Adrenal gland (tissue), 19 donors: ENCODE measurements at places on chromosomes 7 and 10. TPM values are rescaled to one million over a fixed set of nuclear protein-coding genes. Genes with fewer than 3 reads are reported as not detected.

DNA sequence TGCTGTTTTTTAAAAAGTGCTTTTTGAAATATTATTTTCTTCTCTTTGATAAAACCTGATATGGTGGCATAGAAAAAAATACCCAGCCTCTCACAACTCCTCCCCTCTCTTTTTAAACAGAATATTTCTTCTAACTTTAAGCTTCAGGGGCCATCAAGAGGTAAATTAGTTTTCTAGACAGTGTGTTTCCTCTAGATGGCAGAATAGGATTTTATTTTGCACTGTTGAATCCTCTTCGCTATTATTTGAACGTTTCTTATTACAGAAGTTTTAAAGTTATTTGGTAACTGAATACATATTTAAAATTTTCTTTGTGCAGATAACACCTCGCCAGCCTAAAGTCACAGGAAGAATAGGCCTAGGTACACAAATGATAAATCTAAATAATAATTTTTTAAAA is 30.3 kb downstream of the ARL5B start:
- DNase-seq, result no peak
- no peaks in the 10 kb centered on the region for H3K4me1 ChIP-seq
- H3K27me3 ChIP-seq, result no peaks in the 10 kb centered on the region
- H3K36me3 ChIP-seq, result no peaks in the 10 kb centered on the region

- H3K36me3 ChIP-seq, result no peaks in the 10 kb centered on the region
- no peaks in the 10 kb centered on the region for H3K4me1 ChIP-seq
- DNase-seq, result no peak
- no peaks in the 10 kb centered on the region for H3K27me3 ChIP-seq
- no peak overlapping the region for H3K27ac ChIP-seq
- H3K4me3 ChIP-seq, result no peak overlapping the region
Observed at GRCh38 chr10:120477021-120477742, 20.2 kb downstream of the PLPP4 start.

GRCh38 chr10:59623133-59624121 is 86.2 kb downstream of the SLC16A9 start:
- no peak for DNase-seq
- no peaks in the 10 kb centered on the region for H3K27me3 ChIP-seq
- no peak overlapping the region for H3K27ac ChIP-seq
- no peaks in the 10 kb centered on the region for H3K4me1 ChIP-seq
- no peaks in the 10 kb centered on the region for H3K36me3 ChIP-seq
- H3K4me3 ChIP-seq, result no peak overlapping the region

GRCh38 chr7:141456298-141456697 is 94.9 kb upstream of the AGK start:
- H3K4me1 ChIP-seq, result no peaks in the 10 kb centered on the region
- H3K27ac ChIP-seq, result no peak overlapping the region
- no peaks in the 10 kb centered on the region for H3K27me3 ChIP-seq
- H3K36me3 ChIP-seq, result no peaks in the 10 kb centered on the region

GRCh38 chr7:131927770-131928423 is 371.5 kb upstream of the PODXL start:
- H3K4me1 ChIP-seq, result no peaks in the 10 kb centered on the region
- H3K4me3 ChIP-seq, result no peak overlapping the region
- H3K27me3 ChIP-seq, result no peaks in the 10 kb centered on the region
- no peaks in the 10 kb centered on the region for H3K36me3 ChIP-seq
- H3K27ac ChIP-seq, result no peak overlapping the region
- DNase-seq, result no peak

DNA sequence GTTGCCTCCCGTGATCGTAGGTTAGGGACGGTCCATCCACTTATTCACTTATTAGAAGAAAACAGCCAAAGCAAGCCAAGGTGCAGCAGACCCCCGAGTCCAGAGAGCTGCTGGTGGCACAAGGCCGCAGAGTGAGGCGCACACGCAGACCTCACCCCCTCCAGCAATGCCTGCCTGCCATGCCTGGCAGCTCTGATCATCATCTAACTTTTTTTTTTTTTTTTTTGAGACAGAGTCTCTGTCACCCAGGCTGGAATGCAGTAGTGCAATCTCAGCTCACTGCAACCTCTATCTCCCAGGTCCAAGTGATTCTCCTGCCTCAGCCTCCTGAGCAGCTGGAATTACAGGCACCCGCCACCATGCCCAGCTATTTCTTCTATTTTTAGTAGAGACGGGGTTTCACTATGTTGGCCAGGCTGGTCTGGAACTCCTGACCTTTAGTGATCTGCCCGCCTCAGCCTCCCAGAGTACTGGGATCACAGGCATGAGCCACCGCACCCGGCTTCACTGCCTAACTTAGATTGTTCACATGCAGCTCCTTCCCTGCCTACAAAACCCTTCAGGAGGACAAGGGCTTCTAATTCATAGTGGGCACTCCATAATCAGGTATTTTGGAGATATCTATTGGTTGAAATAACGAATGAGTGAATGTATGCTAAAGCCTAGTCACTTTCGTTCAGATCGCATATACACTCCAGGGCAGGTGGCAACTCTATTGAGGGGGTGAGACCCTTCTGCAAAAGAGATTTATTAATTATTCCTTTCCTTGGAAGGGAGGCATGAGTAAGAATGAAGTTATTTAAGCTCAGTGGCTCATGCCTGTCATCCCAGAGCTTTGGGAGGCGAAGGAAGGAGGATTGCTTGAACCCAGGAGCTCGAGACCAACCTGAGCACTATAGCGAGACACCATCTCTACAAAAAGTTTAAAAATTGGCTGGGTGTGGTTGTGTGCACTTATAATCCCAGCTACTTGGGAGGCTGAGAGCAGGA is 15.9 kb downstream of the TRIM56 start:
- no peak for DNase-seq
- no peaks in the 10 kb centered on the region for H3K36me3 ChIP-seq
- no peaks in the 10 kb centered on the region for H3K27me3 ChIP-seq
- H3K4me3 ChIP-seq, result no peak overlapping the region

DNA sequence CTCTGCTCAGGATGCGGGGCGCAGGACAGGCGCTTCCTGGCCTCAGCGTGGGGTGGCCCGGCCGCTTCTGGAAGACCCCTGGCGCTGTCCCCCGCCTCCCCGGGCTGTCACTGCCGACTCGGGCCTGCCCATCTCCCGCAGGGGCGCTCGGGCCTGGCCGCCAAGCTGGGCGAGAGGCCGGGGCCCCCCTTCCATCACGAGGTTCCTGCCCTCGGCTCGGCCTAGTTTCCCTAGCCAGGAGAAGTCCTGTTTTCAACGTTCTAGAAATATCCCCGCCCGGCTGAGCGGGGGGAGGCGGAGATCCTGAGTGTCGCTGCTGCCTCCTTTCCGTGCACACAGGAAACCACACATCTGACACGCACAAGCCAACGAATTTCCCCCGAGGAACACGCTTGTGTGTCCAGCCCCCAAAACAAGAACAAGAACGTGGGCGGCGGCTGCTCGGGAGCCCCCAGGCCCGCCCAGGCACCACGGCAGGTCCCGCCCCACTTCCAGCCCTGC is 33.7 kb downstream of the AP5Z1 start:
- H3K27ac ChIP-seq, result no peak overlapping the region
- peaks cover 9% of the 10 kb centered on the region for H3K27me3 ChIP-seq
- no peak for DNase-seq
- no peak overlapping the region for H3K4me3 ChIP-seq

DNA sequence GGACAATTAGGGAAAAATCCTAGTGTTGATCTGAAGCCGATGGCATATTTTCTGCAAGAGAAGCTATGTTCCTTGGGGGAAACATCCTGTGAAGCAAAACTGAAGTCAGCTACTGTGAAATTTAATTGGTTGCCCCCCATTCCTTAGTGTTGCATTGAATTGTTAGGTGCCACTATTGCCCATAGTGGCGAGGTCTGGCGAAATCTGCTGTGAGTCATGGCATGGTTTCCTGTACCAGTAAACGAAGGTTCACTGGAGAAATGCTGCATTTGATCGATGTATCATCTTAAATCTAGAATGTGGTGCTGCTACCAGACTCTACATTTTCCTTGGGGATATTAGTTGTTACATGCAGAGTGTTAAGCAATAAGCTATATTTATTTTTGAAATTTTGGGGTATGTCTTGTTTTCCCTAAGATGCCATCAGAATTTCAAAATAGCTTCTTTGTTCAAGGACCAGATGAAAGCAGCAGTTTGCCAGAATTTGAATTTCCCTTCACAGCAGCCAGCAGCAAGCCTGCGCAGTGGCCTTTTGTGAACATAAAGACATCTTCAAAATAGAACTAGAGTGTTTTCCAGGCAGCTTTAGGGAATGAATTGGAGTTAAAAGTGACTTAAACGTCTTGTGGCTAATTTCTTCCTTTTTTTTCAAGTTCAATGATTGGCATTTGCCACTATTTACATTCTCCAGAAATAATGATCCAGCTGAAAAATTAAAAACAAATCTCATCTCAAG is 348.6 kb upstream of the COBL start:
- H3K27me3 ChIP-seq, result no peaks in the 10 kb centered on the region
- no peak overlapping the region for H3K4me3 ChIP-seq
- H3K27ac ChIP-seq, result no peak overlapping the region

DNA sequence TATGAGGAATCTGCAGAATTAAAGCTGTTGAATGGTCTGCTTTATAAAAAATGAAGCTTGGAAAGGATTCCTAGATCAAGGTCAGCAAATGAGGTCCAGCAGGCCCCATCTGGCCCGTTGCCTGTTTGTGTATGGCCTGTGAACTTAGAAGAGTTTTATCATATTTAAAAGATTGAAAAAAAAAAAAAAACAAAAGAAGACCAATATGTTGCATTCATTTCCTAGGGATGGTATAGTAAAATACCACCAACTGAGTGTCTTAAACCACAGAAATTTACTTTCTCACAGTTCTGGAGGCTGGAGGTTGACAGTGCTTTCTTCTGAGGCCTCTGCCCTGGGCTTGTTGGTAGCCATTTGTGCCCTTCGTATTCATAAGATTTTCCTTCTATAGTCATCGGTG is 109.2 kb downstream of the PPP1R3A start:
- no peaks in the 10 kb centered on the region for H3K36me3 ChIP-seq
- H3K27ac ChIP-seq, result no peak overlapping the region
- no peaks in the 10 kb centered on the region for H3K4me1 ChIP-seq
- H3K27me3 ChIP-seq, result no peaks in the 10 kb centered on the region
- no peak for DNase-seq

DNA sequence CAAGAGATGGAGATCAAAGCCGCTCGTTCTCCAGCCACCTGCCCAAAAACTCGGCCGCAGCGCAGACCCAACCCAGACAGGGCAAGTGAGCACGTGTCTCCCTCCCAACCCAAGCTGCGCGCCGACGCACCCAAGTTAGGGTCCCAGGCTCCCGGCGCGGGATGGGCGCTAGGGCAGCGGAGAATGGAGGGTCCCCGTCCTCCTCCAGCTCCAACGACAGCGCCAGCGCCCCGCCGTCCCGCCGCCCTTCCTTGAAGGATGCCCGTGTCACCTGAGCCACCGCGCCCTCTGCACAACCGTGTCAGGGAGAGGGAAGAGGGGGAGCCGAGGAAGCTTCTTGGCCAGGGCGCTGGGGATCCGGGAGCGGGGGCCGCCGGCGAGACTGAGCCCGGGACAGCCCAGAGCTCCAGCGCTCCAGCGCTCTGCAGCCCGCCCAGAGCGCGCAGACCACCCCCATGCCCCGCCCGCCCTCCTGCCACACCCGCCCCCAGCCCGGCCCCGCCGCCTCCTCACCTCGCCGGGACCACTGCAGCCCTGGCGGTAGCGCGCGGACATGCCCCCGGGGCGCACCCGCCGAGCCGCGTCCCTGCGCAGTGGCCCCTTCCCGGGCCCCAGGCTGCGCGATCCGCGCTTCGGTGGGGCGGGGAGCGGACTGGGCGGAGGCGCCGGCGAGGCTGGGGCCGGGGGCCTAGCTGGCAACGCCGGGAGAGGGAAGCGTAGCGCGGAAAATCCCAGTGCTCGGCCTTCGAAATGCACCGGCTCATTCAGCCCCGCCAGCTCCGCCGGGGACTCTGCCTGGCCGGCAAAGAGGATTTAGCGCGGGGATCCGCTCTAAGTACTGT is at the start of gene SLC16A12:
Gene SLC16A12 (minus strand): TSS at position 424 of the 842 bp plus-strand sequence. CDS start 73,016 bp downstream, outside the sequence.
- no peak within 1 kb of the TSS for H3K27ac ChIP-seq
- peak within 1 kb of the TSS; percentile 52 for H3K4me3 ChIP-seq
- DNase-seq, result no peak
- peaks cover 18% of the 10 kb centered on the region for H3K27me3 ChIP-seq
- H3K36me3 ChIP-seq, result no peaks in the 10 kb centered on the region
- no peaks in the 10 kb centered on the region for H3K4me1 ChIP-seq

DNA sequence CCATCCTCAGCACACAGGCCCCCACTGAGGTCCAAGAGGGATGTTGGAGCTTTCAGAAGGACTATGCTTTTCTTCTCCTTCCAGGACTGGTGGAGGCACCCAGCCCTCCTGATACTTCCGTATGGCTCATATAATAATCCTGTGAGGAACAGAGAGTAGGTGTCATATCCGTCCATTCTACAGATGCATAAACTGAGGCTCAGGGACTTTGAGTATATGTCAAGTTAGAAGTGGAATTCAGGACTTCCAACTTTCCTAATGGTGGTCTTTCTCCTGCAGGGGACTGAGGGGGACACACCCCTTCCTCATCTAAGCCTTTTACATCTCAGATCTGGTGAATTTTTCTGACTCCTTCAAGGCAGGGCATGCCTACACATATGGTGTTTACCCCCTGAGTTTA is 153.7 kb downstream of the RPS24 start:
- H3K4me3 ChIP-seq, result no peak overlapping the region
- DNase-seq, result no peak
- no peak overlapping the region for H3K27ac ChIP-seq
- H3K4me1 ChIP-seq, result no peaks in the 10 kb centered on the region

DNA sequence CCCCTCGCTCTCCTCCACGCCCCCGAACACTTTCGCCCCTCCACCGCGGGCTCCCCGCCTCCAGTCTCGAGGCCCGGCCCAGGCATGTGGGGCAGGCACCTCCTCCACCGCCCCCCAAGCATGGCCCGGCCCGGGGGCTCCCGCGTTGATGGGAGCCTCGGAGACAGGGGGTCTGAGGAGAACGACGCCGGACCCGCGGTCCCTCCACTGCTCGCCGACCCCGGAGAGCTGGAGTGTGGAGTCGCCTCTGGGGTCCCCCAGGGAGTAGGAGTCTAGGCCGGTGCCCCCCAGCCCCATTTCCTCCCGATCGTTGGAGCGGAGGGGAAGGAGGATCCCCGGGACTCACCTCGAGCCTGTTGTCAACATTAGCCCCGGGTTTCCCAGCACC is 206 bp downstream of the UPF2 start:
- peak overlapping the region; percentile 100 for H3K4me3 ChIP-seq
- no peak for DNase-seq
- H3K27me3 ChIP-seq, result no peaks in the 10 kb centered on the region
- no peaks in the 10 kb centered on the region for H3K36me3 ChIP-seq

Gene INA
- 0.45 TPM for total RNA-seq

Gene MEPCE
- 39.7 TPM for total RNA-seq

Gene PRRT4
- 0.36 TPM for total RNA-seq

Gene LIPK
- not detected for total RNA-seq

Gene PON3
- total RNA-seq, result 1.2 TPM

Gene CXCL12
- 17.5 TPM for total RNA-seq

Gene CDH23
- 2.7 TPM for total RNA-seq
